ENCODE measurements at places on chromosomes 5 and 9. TPM values are rescaled to one million over a fixed set of nuclear protein-coding genes. Genes with fewer than 3 reads are reported as not detected.
A peak's percentile ranks its signal among the peaks of the same experiment; 100 is the strongest.

Gene CNTLN
- 4.4 TPM for total RNA-seq

Gene SPATA31C1
- not detected for total RNA-seq

Gene SH2D3C
- total RNA-seq, result 21.0 TPM

- no peak overlapping the region for H3K27ac ChIP-seq
- H3K36me3 ChIP-seq, result no peaks in the 10 kb centered on the region
- no peak overlapping the region for H3K4me3 ChIP-seq
- DNase-seq, result no peak
- H3K27me3 ChIP-seq, result no peaks in the 10 kb centered on the region
- no peaks in the 10 kb centered on the region for H3K4me1 ChIP-seq
Measured at GRCh38 chr5:29387384-29387783, 1806.1 kb upstream of the CDH6 start.

DNA sequence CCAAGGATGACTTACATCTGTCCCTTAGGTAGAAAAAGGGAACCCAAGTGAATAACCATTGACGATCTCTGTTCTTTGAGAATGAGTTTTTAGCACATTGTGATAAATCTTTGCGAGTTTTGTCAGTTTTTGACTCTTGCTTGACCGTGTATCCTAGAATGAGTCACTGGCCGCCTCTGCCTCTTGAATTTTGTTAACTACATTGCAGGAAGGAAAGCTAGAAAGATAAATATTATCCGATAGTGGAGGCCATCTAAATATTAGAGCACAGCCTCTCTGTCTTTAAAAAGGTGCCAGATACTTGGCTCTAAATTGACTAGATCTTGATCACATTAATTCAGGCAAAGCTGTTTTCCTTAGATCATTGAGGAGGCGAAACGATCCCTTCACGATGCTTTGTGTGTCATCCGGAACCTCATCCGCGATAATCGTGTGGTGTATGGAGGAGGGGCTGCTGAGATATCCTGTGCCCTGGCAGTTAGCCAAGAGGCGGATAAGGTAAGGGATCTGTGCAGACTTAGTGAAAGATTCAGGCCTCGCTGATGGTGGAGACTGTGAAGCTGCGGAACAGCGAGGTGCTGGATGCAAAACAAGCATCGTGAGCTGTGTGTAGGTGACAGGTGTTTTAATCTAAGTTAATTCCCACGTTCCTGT is 12.2 kb downstream of the CCT5 start:
- no peak for DNase-seq
- no peaks in the 10 kb centered on the region for H3K27me3 ChIP-seq
- H3K27ac ChIP-seq, result no peak overlapping the region
- peaks cover 40% of the 10 kb centered on the region for H3K36me3 ChIP-seq
- no peaks in the 10 kb centered on the region for H3K4me1 ChIP-seq

- H3K4me3 ChIP-seq, result no peak overlapping the region
- H3K27me3 ChIP-seq, result no peaks in the 10 kb centered on the region
Measured at GRCh38 chr9:123686131-123686828, 243.6 kb downstream of the DENND1A start.

DNA sequence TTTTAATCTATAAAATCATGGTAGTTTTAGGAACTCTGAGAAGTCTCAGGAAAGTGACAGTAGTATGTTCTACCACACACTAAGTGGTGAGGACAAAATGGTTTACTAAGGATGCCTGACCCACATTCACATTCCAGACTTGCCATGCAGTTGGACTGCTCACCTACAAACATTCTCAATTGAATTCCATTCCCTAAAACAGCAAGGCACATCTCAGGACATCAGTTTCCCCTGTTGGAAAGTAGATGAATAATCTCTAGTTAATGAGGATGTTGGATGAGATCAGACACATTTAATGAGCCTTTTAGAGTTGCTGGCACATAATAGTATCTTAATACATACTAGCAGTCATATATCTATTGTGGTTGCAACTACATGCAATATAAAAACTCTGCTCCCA is 76.6 kb downstream of the ZNF618 start:
- H3K36me3 ChIP-seq, result no peaks in the 10 kb centered on the region
- H3K4me3 ChIP-seq, result no peak overlapping the region
- no peak overlapping the region for H3K27ac ChIP-seq
- peaks cover 24% of the 10 kb centered on the region for H3K4me1 ChIP-seq
- DNase-seq, result no peak

DNA sequence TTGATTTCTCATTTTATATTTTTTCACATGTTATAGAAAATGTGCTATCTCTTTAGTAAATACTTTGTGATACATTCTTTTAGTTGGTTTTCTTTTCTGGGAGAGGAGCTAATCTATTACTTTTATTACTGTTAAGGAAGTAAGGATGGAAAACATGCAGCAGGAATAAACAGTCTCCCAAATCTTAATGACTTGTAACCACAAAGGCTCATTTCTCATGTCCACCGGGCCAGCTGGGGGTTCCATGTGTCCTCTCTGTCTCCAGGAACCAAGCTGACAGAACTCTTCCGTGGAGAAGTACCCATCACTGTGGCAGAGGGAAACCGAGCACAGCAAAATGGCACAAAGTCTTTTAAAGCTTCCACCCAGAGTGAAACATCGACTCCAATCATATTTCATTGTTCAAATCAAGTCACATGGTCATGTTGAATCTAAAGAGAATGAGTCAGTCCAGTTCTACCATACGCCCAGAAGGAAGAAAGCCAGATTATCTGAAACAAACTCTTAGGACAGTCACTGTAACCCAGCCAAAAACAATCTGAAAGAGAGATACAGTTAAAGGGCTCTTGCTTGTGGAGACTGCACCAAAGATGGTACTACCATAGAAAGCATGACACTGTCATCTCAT is 97.1 kb upstream of the CDH6 start:
- no peak overlapping the region for H3K27ac ChIP-seq
- no peaks in the 10 kb centered on the region for H3K27me3 ChIP-seq
- H3K36me3 ChIP-seq, result no peaks in the 10 kb centered on the region
- no peak overlapping the region for H3K4me3 ChIP-seq
- peaks cover 7% of the 10 kb centered on the region for H3K4me1 ChIP-seq

DNA sequence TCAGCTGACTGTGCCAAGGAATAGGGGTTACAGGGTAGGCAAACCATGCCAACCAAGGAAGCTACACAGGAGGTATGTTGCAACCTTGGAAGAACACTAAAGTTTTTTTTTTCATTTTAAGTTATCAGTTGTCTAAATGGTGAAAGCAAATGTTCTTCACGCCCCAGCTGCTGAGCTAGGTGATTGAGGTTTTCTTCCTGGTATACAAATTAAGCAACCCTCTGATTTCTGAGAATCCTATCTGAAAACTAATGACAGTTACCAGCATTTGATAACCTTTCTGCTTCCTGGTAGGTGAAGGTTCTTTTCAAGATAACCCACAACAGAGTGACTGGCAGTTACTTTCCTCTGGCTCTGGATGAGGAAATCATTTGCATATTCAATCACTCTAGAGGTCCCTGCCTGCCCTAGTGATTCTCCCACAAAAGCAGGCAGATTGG is 194.9 kb downstream of the ATP10B start:
- no peak overlapping the region for H3K4me3 ChIP-seq
- no peak for DNase-seq
- no peaks in the 10 kb centered on the region for H3K4me1 ChIP-seq
- no peak overlapping the region for H3K27ac ChIP-seq
- no peaks in the 10 kb centered on the region for H3K27me3 ChIP-seq

DNA sequence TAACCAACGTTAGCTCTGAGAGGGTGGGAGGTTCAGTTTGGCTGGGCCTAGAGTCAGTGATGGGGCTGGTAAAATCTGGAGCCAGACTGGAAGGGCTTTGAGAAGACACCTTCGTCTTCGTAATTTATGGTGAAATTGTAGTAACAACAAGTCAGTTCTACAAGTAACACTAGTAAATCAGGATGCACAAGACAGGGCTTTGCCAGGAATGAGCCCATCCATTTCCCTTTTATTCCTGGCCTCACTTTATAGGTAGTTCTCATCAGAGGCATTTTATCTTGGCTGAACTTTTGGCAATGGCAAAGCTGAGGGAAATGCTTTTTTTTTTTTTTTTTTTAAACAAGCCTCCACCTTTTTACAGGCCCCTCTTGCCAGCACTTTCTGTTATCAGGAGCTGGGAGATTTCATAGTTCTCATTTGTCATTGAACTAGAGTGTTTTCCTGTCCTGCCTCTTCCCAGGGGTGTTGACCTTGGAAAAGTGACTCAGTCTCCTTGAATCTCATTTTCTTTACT is 110.5 kb upstream of the KLF4 start:
- H3K4me1 ChIP-seq, result peaks cover 10% of the 10 kb centered on the region
- H3K36me3 ChIP-seq, result no peaks in the 10 kb centered on the region
- H3K27ac ChIP-seq, result peak overlapping the region; percentile 71
- no peak overlapping the region for H3K4me3 ChIP-seq
- H3K27me3 ChIP-seq, result no peaks in the 10 kb centered on the region

DNA sequence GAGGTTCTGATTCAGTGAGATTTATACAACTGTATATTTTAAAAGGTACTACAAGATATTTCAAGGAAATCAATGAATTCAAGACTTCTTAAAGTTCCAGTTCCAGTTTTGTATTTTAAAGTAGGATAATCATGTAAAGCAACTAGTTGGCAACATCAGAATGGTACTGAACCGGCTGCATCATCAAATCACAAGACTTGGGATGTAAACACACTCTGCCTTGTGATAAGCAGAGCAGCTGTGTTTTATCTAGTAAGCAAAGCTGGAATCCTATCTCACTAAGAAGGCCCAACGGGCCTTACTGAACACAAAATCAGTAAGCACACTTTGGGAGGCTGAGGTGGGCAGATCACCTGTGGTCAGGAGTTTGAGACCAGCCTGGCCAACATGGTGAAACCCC is 327.2 kb upstream of the NREP start:
- H3K4me1 ChIP-seq, result no peaks in the 10 kb centered on the region
- H3K27ac ChIP-seq, result no peak overlapping the region
- no peaks in the 10 kb centered on the region for H3K27me3 ChIP-seq
- H3K4me3 ChIP-seq, result no peak overlapping the region

- no peak overlapping the region for H3K27ac ChIP-seq
- DNase-seq, result no peak
- H3K27me3 ChIP-seq, result no peaks in the 10 kb centered on the region
- no peaks in the 10 kb centered on the region for H3K4me1 ChIP-seq
Measured at GRCh38 chr5:88924330-88924657, 41.3 kb upstream of the MEF2C start.

DNA sequence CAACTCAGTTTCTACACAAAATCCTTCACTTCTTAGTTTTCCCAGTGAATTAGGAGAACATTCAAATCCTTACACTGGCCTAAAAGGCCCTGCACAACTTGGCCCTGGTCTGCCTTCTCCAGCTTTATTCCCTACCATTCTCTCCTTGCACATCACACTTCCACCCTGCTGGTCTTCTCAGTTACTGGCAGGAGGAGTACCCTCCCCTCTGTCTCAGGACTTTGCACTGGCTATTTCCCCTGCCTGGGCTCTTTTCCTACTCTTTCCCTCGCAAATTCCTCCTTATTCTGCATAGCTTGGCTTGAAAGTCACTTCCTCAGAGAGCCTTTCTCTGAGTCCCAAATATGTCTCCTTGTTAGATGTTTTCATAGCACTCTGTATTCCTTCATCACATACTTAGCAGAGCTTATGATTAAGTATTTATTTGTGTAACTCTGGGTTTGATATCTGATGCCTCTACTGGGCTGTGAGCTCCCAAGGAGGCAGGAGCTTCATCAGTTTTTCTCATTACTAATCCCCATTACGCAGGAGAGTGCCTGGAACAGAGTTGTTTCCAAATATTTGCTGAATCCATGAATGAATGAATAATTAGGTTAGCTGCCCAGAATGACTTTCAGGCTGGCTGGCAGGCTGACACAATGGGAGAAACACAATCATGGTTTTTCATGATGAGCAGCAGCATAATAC is 159.8 kb upstream of the KLF9 start:
- H3K4me3 ChIP-seq, result no peak overlapping the region
- peaks cover 13% of the 10 kb centered on the region for H3K4me1 ChIP-seq
- no peaks in the 10 kb centered on the region for H3K36me3 ChIP-seq
- no peaks in the 10 kb centered on the region for H3K27me3 ChIP-seq
- no peak for DNase-seq

DNA sequence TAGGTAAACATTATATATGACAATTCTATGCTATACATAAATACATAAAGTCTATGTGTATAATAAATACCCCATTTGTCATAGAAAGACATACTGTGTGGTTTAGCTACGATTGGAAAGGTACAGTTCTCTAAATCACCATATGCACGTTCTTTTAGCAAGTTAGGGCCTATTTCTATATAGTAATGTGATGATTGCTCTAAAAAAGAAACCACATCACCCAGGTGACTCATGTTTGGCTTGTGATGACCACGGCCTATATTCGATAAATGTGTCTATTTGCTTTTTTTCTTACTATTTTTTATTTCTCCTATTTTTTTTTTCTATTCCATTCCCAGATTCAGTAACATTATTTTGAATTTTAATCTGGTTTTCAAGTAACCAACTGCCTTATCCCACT is 34.7 kb downstream of the RETREG1 start:
- H3K27ac ChIP-seq, result no peak overlapping the region
- H3K36me3 ChIP-seq, result no peaks in the 10 kb centered on the region
- no peak for DNase-seq
- H3K4me1 ChIP-seq, result peaks cover 11% of the 10 kb centered on the region

All from heart left ventricle (tissue), 16 donors.